NCI-H2029 treated with DMSO at 0.1 percent for 48 hours (cell line): ENCODE measurements at places on chromosomes 5 and 9.

- DNase-seq = no peak
These were observed 42.7 kb upstream of the GRHPR start for GRCh38 chr9:37379835-37380234.

- DNase-seq = no peak
These were observed 35.9 kb upstream of the UNC5A start for GRCh38 chr5:176774216-176775171.

DNA sequence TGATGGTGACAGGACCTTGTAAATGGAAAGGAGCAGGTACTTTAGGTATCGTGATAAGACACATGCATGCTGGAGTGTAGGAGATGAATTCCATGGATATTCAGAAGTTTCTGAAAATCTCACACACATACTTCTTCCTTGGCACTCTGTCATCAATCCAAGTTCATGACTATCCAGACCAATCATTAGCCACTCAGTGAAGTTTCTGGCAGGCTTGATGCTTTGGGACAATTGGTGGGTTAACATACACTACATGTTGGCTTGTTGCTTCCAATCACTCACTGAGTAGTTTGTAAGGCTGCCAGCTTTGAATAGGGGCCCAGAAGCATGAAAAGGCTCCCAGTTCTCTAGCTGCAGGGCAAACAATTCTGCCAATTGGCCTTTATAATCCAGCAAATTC is 147.6 kb downstream of the CEMIP2 start:
- DNase-seq = no peak

DNA sequence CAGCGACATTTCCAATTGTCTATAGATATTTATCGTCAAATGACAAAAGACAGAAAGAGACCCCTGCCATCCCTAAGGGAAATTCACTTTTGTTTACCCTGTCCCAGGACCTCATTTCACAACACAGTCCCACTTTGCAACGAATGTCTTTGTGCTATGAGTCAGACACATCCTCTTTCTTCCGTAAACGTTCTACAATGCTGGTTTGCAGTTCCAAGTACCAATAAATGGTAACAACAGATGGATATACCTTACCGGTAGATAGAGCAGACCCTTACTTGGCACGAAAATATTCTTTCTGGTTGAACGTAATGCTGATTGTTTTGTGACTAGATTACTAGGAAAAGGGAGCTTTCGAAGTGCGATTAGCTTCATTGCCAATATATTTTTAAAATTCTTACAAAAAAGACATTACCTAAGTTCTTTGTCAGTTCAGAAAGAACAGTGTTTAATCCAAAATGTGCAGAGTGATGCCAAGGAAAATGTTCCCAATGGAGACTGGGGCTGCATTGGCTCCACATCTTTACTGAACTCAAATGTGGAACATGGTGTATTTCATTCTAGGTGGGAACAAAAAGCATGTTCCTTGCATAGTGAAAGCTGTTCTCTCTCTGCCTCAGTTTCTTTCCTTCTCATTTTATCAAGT is 202.5 kb upstream of the SLC27A6 start:
- no peak for DNase-seq

- DNase-seq = peak; percentile 19
These were observed 5.3 kb downstream of the PRELID2 start for GRCh38 chr5:145829708-145830361.

DNA sequence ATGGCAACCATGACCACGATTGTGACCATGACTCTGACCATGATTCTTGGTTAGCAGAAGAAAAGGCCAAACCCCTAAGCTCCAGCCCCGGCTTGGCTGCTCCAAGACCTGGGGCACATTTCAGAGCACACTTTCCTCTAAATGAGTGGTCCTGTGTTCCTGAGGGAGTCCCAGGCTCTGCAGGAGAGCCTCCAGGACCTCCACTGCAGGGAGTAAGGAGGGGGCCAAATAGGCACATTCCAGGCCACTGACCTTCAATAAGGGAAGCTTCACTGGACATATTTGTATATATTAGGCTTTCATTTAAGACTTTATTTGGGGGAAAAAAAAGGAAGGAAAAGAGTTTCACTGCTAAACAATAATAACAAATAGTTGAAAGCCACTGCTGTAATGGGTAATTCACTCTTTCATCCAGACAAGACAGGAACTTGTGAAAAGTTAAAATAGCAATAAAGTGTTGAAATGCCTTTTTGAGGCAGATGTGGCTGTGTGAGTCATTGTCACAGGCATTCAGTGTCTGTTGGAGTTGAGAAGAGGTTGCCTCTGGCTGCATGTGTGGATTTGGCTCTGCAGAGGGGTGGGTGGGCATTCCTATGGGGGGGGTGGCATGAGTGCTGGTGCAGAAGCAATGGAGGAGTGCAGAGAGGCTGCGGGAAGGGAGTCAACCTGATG is 63.9 kb upstream of the TGFBR1 start:
- DNase-seq = no peak

DNA sequence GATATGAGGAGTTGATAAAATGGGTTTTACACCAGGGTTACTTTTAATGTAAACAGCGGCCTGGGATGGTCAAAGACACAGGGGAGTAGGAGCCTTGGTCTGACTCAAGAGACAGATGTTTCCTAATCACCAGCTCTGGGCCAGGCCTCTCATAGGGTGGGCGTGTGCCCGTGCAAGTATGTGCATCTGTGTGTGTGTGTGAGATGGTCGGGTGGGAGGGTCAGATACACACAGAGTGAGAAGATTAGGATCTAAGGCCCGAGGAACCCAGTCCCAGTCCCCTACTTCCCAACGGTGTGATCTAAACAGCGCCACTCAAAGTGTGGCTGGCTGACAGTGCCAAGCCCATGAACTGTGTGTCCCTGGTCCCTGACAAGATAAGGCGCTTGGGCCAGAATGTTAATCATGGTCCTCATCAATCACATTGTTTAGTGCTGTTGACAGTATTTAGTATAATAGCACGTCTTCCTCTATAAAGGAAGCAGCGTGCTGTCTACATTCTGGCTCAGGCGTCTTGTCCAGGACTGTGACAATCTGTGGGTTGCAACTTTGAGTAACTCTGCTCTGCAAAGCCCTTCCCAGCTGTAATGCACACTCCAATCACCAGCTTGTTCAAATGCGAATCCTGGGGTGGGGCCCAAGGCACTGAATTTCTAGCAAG is 173.7 kb downstream of the DAB2IP start:
- DNase-seq = no peak

GRCh38 chr9:36632892-36633291 is 60.2 kb downstream of the MELK start:
- peak; percentile 2 for DNase-seq

GRCh38 chr9:90176901-90177300 is 465.7 kb downstream of the DIRAS2 start:
- DNase-seq = peak; percentile 99

GRCh38 chr5:149005077-149005892 is 57.6 kb downstream of the SH3TC2 start:
- no peak for DNase-seq
